ENCODE measurements at places on chromosomes 7 and 10. TPM values are rescaled to one million over a fixed set of nuclear protein-coding genes. Genes with fewer than 3 reads are reported as not detected.

Gene NEUROG3
- not detected for total RNA-seq

DNA sequence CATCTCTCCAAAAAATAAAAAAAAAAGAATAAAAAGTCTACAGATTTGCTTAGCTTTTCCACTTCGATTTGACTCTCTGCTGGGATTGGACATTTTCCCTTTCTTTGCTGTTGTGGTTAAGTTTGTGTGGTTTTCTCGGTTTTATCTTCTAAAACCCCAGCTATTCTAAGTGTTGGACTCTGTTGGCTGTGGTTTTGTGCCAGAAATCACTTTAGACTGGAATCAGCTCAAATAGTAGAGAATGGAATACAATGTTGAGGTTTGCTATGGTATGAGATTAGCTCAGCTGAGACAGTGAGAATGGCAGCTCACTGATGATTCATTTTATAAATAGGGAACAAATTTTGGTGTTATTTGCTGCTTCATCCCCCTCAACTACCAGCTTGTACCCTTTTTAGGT, 116.0 kb downstream of the BUB3 start:
- DNase-seq, result no peak

DNA sequence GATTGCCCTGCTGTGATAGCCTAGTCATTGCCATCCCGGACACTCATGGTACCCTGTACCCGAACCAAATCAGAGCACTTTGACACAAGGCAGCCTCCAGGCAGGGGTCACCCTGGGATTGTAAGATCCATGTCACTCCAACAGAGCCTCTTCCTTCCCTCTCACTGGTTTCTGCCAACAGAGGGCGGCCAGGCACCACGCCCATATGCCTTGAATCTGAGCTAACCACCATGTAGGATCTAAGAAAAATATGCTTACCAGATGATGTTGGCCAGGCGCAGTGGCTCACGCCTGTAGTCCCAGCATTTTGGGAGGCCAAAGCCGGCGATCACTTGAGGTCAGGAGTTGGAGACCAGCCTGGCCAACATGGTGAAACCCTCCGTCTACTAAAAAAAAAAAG, 389.2 kb upstream of the KLF6 start:
- DNase-seq, result no peak

Gene MUC12
- 1.7 TPM for total RNA-seq

- DNase-seq, result no peak
Measured at GRCh38 chr7:101205901-101206664, 5.2 kb upstream of the MOGAT3 start.

DNA sequence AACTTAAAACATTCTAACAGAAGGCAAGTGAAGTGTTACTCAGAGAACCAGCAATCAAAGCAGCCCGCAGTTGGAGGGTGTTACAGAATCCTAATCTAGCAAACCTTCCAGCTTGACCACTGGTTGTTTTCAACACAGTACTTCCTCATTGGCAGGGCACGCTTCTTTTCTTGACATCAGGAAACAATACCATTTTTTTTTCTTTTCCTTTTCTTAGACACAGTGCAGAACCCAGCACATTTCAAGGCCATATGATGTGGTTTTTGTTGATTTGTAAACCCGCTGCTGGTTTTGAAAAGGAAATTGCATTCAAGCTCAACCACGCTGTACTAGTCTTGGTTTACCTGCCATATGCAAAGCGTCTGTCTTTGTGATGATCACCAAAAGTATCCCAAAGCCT, 33.4 kb downstream of the RHOBTB1 start:
- DNase-seq, result no peak

DNA sequence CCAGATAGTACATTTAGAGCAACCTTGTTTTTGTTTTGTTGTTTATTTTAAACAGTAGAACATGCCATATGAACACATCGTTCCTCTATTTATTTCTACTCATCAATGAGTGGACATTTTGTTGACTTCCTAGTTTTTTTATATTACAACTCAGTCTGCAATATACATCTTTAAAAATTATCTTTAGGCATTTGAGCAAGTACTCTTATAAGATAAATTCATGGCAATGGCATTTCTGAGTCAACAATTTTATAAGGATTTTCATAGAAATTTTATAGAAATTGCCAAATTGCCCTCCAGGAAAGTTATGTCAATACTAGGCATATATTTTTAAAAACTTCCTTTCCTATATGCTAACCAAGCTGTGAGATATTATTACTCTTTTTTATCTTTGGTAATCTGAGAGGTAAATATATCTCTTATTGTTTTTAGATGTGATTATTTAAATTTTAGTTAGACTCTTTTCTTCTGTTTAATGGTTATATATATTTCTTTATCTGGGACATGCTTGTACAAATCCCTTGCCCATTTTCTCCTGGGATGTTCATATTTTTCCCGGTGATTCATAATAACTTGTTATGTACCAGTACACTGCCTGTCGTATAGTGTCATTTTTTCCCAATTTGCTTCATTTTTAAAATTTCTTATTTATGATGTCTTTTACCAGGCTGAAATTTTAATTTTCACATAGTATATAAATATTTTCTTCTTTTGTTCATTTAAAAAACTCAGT, 50.5 kb downstream of the FZD1 start:
- no peak for DNase-seq

- no peak for DNase-seq
Measured at GRCh38 chr7:107212725-107213124, 43.9 kb downstream of the HBP1 start.

GRCh38 chr7:75642810-75643486, 95.8 kb downstream of the HIP1 start:
- DNase-seq, result peak; percentile 63

Gene LRRC72
- not detected for total RNA-seq

DNA sequence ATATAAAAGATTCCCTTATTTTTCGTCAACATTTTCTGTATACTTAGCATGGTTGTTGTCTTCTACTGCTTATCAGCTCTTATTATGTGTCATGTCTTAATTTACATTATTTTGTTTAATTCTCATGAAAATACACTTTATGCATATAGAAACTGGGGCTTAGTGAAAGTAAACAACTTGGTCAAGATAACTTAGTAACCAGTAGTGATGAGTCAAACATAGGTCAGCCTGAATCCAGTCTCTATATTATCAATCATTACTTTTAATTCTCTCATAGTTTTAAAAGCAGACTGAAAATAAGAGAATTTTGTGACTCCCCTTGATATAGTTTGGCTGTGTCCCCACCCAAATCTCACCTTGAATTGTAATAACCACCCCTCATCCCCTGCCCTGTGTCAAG, 119.6 kb upstream of the TPK1 start:
- no peak for DNase-seq

All from left lung (tissue), 14 donors.